ENCODE measurements at places on chromosomes 16 and 17.
A peak's percentile ranks its signal among the peaks of the same experiment; 100 is the strongest.

- DNase-seq = no peak
Measured at GRCh38 chr16:19765860-19766553, 47.9 kb downstream of the IQCK start.

DNA sequence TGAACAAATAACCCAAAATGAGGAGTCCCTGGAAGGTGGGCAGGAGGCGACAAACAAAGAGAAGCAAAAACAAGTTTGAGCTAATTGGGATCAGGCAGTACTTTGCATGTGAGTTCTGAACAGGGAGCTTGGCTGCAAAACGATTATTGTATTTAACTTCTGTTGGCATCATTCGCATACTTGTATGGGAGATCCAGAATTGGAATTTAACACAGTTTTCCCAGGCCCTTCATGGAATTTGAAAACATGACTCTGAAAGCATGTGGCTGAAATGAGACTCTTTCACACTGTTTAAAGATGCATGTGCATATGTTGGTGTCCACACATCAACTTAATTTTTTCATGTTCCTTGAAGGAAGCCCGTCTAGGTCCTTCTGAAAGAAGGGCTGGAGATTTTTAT is 674.3 kb downstream of the WWOX start:
- no peak for DNase-seq

DNA sequence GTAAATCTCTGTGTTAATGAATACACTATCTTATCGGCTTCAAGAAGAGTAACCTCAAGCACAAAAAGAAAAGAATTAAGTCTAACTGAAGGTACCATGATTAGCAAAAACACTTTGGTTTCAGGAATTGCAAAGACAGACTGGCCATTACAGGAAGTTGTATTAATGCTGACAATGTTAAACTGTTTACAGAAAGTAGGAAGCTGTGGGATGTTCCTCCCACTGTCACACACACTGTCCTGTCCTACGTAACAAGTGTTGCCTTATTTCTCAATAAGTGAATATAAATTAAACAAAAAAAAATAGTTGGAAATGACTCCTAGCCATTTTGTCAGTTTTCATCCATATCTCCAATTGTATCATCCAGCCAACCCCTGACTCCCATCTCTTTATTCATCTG is 8.6 kb downstream of the GNA13 start:
- peak; percentile 47 for DNase-seq

- peak; percentile 24 for DNase-seq
Measured at GRCh38 chr17:59331929-59332748, 684 bp downstream of the YPEL2 start.

DNA sequence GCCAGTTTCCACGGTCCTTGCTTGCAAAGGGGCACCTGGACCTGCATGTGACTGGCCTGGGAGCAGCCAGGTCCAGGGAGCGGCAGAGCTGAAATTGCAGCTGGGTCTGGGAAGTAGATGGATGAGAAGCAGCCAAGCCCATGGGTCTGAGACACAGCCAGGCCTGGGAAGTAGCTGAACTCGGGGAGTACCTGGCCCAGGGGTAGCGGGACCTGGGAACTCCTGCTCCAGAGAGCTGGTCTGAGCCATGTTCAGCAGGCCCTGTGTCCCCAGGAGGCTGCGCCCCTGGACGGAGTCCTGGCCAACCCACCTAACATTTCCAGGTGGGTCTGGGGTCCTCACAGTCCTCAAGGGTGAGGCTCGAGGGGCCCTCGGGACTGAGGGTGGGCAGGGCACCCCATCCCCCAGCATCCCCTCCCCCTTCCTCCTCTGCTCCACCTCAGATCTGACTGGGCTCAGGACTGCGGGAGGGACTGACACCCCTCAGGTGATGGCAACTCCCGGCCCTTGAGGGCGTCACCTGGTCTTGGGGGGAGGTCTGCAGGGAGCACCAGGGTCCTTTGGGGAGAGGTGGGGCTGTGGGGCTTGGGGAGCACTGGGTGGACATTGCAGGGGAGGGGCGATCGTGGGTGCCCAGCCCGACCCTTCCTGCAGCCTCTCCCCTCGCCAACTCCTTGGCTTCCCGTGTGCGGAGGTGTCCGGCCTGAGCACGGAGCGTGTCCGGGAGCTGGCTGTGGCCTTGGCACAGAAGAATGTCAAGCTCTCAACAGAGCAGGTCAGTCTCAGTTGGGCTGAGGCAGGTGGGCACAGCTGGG is 3.0 kb downstream of the MSLN start:
- no peak for DNase-seq

- DNase-seq = no peak
Measured at GRCh38 chr17:33749171-33749570, 456.1 kb upstream of the ASIC2 start.

DNA sequence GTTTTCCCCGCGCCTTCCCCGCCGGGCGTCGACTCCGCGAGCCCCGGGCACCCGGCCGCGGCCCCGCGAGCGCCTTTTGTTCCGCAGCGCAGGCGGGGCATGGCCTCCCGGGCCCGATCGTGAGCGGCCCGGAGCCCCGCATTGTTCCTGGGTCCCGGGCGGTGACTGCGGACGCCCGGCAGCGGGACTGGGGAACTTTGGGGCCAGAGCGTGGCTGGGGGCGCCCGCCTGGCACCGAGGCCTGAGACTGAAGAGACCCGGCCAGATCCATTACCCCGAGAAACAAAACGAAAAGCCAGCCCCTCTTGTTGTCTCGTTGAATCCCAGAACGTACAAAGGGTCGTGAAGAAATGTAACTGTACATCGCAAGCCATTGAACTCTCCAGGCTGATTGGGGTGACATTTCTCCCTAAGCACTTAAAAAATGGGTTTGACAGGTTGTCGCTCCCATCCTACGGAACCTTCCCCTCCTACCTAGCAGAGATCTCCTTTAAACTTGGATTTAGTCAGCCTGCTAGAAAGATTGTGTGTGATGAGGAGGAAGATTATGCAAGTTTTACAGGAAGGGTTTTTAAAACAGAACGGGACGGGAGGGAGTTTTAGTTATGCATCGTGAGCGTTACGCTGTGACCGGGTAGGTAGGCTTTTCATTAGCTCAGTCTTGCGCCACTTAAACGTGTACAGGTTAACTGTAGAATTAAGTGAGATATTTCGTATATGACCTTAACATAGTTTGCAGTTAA is 825 bp downstream of the METTL9 start:
- DNase-seq = peak; percentile 49

GRCh38 chr16:58515871-58516767 is 802 bp downstream of the SETD6 start:
- DNase-seq = peak; percentile 41

- DNase-seq = no peak
Measured at GRCh38 chr16:1416521-1416941, 2.0 kb upstream of the UNKL start.

GRCh38 chr16:61945511-61945910 is 90.7 kb downstream of the CDH8 start:
- no peak for DNase-seq

DNA sequence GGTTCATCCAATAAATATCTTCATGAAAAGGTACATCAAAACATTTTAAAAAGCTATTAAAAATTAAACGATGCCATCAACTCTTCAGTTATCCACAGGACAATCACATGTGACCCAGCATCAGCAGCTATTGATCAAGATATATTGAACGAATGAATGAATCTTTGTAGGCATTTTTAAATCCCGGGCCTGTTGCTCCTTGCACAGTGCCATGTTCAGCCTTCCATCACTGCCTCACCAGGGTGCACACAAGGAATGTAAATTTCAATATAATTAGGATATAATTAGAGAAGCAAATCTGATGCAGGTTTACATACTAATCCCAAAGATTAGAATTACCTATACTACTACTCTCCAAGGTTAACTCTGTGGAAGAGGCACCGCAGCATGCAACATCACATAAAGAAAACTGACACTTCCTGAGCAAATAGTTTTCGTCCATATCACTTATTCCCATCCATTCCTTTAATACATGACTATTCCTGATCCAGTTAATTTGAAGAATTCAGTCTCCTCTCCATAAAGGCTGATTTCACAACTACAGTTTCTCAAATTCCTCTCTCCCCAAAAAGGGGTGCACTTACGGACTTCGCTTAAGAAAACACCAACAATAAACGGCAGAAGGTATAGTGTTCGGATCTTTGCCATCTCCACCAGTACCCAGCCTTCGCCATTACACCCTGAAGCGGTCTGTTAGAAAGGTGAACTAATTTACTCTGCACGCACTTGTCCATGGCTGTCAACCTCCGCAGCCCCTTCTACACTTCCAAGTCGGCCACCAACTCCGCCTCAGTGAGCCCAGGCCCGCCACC is 938 bp downstream of the NCOR1 start:
- DNase-seq = peak; percentile 27

- DNase-seq = no peak
Measured at GRCh38 chr16:19231881-19232280, 53.6 kb upstream of the CLEC19A start.

DNA sequence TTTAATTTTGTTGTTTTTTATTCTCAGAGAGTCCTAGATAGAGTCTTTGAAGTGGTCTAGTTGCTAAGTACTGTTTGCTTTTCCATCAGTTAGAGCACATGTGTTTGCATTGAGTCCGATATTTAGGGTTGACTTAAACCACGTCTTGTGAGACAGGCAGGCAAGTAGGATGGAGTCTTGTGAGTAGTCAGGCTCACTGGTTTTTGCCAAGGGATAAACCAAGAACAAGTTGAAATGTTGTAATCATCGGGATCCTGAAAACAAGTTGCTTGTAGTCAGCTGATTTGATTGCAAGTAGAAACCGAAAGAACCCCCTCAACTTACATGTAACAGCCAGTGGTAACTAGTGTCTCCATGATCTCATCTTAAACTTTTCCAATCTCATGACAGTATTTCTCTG is 17.2 kb downstream of the ATP6V0A1 start:
- no peak for DNase-seq

- DNase-seq = peak; percentile 64
Measured at GRCh38 chr17:40415390-40415789, 2.3 kb downstream of the TOP2A start.

DNA sequence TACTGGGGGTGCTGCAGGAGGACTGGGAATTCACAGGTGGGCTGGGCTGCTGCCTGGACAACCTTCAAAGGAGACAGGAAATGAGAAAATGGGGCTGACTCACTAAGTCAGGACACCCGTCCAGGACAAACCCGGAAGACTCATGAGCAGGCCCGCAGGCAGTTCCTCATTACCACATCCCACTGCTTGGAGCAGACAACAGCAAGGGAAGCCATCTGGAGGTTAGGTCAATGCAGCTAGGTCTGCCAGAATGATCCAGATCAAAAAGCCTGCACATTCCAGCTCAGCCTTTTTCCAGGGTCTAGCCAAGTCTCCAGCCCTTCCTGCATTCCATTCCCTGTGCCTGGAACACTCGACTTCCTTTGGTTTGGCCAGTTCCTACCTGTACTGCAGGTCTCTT is 536.5 kb upstream of the CDH11 start:
- DNase-seq = no peak

All from KBM-7 (cell line).